H9 (cell line): ENCODE measurements at places on chromosomes 6 and 20.

DNA sequence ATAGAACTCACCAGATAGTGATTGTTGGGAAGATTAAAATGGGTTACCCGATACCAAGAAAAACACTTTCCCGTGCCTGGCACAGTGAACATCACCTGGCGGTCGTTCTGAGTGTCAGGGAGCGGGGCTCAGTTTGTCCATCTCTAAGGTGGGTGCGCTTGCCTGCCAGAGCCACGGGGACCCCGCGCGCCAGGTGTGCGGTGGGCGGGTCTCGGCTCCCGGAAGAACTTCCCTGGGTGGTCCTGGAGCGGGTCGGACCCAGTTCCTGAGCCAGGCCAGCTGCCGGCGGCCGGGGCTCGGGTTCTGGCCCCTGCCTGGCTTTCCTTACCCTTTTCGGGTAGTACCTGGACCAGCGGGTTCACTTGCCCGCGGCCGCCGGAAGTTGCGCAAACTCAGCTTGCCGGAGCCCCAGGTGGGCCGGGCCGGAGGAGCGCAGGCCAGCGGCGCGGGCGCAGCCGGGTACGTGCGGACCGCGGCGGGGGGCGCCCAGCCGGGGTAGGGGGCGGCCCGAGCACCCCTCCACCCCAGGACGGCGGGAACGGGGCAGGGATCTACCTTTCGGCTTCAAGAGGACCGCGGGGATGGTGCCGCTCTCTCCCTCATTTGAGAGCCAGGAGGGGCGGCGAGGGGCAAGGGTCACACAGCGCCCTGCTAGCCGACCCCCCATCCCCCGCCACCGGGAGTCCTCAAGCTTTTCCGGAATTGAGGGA, 7.5 kb downstream of the FAM110A start:
- DNase-seq: no peak

DNA sequence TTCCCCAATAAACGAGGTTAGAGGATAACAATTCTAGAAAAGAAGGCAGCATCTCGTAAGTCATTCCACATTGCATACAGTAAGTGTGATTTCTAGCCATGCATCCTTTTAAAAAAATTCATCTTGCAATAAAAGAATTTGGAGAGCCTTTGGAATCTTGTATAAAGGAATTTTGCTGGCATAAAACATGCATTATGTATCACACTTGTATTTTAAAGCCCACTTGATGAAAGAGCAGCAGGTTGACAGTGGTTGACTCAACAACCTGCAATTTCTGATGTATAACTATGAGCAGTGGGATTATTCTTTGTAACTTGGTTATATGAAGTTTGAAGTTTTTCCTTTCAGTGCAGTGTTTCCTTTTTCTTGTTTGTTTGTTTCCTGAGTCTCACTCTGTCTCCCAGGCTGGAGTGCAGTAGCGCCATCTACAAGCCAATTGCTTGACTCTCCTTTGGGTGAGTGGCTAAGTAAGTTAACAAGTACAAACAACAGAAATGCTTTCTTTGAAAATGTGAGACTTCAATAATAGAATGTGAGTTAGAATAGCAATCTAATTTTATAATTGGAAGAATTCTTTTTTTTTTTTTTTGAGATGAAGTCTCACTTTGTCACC, 39.9 kb downstream of the JARID2 start:
- DNase-seq: no peak

GRCh38 chr6:126188279-126188909, 151.5 kb upstream of the CENPW start:
- no peak for DNase-seq

DNA sequence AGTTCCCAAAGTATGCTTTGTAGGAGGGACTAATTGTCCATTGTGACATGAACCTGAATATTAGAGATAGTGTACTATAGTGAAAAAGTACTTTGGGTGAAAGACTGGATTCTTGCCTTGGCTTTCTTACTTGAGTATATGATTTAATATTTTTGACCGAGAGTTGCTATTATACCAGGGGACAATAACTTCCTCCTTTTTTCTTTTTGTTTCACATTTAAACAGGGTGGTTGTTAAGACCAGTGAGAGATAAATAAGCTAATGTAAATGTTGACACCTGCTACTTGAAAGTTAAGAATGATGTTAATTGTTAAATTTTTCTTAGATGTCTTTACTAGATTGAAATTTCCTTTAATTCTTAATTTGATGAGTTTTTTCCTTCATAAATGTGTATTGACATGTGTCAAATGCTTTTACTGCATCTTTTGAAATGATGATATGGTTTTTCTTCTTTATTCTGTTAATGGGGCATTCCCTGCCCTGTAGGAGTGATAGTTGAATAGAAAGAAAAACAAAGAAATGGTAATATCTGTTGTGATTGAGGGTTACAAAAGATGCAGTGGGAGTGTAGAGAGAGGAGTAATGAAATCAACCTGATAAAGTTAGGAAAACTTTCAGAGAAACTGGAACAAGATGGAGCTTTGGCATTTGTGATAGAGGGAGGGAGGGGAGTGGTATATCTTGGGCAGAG, 48.4 kb downstream of the ZFAND3 start:
- DNase-seq: no peak

GRCh38 chr6:153048631-153049030, 46.1 kb upstream of the MTRF1L start:
- DNase-seq: no peak

DNA sequence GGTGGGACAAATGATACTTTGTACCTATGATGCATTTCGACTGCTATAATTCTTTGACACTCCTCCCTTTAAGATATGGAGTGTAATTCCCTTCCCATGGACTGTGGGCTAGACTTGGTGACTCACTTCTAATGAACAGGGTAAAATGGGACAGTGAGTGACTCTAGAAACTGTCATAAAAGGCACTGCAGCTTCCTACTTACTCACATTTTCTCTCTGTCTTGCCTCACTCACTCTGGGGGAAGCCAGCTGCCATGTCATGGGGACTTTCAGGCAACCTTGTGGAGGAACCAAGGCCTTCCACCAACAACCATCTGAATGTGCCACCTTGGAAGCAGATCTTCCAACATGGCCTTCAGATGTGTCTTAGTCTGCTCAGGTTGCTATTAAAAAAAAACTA, 12.9 kb upstream of the GFOD1 start:
- DNase-seq: no peak

GRCh38 chr20:10662151-10662550, 11.6 kb downstream of the JAG1 start:
- peak; percentile 6 for DNase-seq

GRCh38 chr6:81940451-81940985, 188.0 kb upstream of the TENT5A start:
- no peak for DNase-seq
